ENCODE measurements at places on chromosomes 5 and 9.

DNA sequence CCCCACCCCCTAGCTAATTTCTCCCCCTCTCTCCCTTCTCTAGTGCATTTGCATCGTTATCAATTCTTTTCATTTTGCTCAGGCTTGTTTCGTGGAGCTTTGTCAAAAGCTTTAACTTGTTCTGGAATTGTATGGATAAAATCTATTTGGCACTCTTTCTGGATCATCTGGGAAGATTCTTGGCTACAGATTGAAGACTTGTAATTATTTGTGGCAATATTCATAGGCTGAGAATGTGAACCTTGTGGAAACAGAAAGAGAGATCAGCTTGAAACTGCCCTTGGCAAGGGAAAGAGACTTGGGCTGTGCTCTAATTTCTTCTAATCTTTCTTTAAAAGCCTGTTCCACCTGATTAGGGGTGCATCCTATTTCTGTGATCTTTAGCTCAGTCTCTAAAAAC is 340.6 kb upstream of the DAB2 start:
- no peak for DNase-seq

GRCh38 chr5:123193176-123193575 is 104.1 kb downstream of the PRDM6 start:
- DNase-seq, result no peak

DNA sequence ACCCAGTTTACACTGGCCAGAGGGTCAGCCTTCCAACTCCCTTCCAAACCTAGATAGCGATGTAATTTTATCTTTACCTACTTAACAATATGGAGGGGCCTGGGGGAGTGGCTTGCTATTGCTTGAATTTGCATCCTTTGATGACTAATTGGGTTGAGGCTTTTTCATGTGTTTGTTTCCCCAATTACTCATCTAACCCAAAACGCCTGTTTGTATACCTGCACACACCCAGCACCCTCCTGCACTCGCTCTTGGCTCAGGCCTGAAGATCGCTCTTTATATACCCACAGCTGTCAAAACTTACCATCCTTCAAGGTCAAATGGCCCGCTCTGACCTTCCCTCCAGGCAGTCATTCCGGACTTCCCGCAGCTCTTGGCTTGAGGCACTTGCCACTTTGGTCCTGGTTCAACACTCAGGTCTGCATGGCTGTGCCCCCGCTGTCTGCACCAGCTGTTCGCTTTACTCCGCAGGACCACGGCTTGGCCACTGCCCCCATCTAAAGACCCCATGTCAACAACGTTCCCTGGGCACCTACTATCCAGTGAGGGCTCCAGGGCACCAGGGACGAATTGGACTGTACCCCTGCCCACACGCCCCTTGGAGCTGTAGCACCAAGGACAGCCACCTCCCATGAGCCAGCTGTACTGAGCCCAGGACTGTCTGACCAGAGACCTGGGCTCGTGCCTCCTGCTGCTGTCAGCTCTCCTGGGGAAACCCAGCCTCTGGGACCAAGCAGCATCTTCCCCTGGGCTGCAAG is 76.1 kb upstream of the ADAMTS2 start:
- DNase-seq, result no peak

- DNase-seq, result no peak
These were observed 124.3 kb upstream of the ICE1 start for GRCh38 chr5:5298068-5298633.

- no peak for DNase-seq
These were observed 53.5 kb upstream of the TAF11L2 start for GRCh38 chr5:17444496-17444895.

- DNase-seq, result no peak
These were observed 52.3 kb upstream of the CD180 start for GRCh38 chr5:67248703-67249589.

GRCh38 chr9:69900406-69900805 is 79.8 kb downstream of the CFAP95 start:
- DNase-seq, result no peak

- DNase-seq, result no peak
These were observed 74.8 kb downstream of the SLF1 start for GRCh38 chr5:94693043-94693822.

DNA sequence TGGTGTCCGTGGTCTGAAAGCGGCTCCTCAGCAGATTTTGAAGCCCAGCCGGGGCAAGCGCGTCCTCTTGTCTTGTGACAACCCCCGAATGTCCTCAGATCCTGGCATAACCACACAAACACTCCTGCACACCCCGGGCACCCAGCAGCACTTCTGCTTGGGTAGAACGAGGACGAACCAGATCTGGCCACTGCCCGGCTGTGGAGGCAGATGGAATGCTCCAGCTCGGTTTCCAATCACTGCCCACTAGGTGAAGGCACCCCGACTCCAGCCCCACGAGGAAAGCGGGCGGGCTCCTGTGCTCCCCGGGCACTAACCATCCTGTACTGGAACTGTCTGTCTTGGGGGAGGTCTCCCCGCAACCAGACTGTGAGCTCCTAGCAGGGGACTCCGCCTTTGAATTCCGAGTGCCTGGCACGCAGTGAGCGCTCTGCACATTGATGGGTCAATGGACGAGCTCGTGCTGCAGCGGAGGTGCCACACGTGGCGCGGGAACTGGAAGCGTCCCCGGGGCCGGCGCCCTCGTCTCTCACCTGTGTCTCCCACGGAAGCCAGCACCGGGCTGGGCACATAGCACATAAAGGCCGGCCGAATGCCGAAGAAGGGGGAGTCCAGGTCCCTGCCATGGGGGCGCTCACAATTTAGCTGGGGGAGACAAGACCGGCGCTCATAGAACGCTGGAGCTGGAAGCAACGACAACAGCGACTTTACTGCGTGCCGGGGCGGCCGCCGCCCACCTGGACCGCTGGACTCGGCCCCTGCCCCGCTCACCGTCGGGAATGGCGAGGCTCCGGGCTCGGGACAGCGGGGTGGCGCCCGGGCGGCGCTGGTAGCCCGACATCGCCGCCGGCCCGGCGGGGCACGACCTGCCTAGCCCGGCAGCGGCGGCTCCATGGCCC is 608 bp downstream of the ENTR1 start:
- DNase-seq, result no peak

DNA sequence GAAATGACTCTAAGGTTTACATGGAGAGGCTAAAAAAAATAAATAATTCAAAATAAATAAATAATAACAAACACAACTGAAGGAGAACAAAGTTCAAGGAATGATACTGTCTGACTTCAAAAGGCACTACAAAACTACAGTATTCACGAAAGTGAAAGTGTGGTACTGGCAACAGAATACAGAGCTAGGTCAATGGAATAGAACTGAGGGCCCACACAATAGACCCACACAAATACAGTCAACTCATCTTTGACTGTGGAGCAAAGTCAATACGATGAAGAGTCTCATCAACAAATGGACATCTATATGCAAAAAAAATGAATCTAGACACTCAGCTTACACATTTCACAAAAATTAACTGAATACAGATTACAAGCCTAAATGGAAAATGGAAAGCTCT is 75.3 kb downstream of the FBXW11 start:
- no peak for DNase-seq

DNA sequence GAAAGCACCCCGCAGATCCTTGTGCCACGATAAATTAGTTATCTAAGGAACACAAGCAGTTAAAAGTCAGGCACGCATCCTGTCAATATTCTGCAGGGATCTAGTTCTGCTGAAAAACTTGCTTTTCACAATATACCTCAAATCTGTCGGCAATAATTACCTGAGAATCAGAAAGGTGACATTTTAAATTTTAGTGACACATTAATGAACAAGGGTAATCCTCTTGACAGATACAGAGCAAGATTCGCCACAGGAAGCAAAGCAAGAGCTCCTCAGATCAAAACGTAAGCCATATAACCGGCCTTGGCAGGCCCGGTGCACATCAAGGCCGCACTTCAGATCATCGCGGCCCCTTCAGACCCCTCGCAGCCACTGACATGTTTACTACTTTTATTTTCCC is 185.7 kb downstream of the ATPSCKMT start:
- no peak for DNase-seq

DNA sequence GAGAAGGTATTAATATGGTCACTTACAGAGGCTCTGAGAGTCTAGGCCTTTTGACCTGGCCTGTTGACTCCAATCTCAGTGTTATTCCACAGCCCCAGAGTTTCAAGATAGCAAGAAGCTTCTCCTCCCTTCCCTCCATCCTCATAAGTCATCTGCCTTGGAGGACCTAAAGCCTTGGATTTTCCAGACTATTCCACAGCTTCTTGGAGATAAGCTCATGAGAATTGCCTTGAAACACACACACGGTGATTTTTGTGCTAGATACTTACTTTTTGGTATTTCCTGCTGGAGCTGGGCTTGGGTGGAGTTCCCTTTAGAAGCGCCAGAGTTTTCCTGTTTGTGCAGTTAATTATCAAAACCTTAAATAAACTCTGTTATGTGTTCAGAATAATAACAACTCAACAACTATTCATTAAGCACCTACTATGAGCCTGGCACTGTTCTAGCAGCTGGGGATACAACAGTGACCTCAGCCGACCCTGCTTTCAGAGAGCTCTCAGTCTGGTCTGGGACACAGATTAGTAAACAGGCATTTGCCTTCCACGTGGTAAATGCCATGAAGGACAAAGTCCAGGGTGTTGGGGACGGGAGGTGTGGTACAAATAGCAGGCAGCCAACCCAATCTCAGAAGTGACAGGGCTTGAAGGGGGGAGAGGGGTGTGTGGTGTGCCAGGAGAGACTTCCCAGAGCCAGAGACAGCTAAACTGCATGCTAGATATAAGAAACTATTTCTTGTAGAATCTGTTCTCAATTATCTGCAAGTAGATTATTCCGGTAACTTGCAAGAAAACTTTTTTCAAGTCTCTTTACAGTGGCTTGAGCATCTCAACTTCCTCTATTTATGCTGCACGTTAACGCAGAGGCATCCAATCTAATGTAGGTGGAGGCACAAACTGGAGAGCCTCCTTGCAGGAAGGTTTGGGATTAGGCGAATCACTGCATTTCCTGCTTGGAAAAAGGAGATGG is 55.9 kb upstream of the KLF9 start:
- no peak for DNase-seq

GRCh38 chr9:20623021-20623747 is 885 bp upstream of the MLLT3 start:
- DNase-seq, result no peak

GRCh38 chr5:31477516-31477915 is 54.4 kb downstream of the DROSHA start:
- DNase-seq, result no peak

DNA sequence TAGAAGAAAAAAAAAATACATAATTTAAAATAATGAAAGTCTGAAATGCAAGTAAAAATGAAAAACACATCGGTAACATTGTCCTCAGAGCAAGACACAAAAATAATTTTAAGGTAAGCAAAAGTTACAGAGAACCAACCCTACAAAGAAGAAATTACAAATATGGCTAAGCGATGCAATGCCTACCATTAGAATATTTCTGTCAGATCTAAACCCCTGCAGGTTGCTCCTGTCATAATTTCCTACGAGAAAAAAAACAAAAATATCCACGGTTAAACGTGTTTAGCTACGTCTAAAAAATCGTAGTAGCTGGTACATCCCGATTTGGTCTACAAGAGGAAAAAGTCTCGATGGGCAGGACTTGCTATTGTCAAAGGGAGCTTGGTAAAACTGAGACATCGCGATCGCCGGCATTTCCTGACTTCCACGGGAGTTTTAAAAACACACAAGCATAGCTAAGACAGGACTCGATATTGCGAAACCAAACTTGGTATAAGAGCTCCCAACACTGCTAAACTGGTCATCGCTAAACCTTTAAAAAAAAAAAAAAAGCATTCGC is 1.1 kb upstream of the ANXA2R start:
- DNase-seq, result peak; percentile 27

DNA sequence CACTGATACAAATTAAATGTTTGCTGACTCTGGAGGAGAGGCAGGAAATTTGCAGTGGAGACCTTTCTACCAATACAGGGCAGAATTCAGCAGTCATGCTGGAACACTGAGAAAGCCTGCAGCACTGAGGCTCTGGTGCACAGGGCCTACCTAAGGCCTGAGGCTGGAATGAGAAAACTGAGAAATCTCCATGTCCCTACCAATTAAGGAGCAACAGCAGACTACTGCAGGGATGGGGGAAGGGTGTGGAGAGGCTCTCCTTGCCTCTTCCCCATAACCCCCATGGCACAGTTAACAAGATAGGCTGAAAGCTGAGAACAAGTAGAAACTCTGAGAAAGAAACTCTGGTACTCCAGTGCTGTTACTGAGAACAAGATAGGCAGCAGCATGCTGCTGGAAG is 10.5 kb downstream of the FBXO4 start:
- no peak for DNase-seq

GRCh38 chr5:168451565-168451964 is 34.7 kb upstream of the RARS1 start:
- no peak for DNase-seq

GRCh38 chr5:119570910-119571309 is 58.4 kb upstream of the FAM170A start:
- no peak for DNase-seq

- DNase-seq, result no peak
These were observed 95.0 kb downstream of the ZCCHC7 start for GRCh38 chr9:37215381-37215780.

- no peak for DNase-seq
These were observed 14.0 kb upstream of the DENND4C start for GRCh38 chr9:19216466-19216865.

DNA sequence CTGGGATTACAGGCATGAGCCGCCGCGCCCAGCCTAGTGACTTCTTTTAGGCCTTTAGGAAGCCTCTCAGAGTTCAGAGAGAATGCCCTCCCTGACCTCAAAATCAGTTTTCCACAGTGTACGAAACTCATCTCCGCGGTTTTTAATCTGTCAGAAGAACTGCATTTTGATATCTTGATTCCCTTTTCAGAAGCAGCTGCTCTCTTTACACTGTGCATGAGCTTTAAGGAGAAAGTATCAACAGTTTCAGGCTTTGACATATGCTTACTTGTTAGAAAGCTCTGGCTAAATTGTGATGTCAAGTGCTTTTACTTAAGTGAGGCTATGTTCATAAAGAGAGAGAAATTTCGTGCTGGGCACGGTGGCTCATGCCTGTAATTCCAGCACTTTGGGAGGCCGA is 74.6 kb downstream of the USP20 start:
- DNase-seq, result no peak

- DNase-seq, result no peak
These were observed 360.5 kb downstream of the BNC2 start for GRCh38 chr9:16509997-16510396.

Measured in NCI-H2081 treated with DMSO at 0.1 percent for 48 hours (cell line).